ENCODE measurements at places on chromosomes 6 and 20.

DNA sequence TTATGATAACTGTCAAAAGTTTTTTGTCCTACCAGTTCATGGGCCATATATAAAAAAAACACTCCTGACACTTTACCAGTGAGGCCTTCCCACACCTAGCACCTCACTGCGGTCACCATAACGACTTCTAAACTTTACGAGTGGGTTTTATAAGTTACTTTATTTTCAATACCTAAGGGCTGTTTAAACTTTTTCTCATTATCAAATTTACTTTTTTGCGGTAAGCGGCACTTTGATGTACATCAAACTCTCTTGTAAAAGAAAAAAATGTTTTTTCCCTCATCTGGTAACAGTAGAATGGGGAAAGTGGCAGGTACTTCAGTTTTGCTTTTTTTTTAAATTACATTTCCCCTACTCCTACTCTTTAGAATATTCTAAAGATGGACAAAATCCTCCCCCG lies 36.2 kb downstream of the FYN start:
- DNase-seq = no peak

DNA sequence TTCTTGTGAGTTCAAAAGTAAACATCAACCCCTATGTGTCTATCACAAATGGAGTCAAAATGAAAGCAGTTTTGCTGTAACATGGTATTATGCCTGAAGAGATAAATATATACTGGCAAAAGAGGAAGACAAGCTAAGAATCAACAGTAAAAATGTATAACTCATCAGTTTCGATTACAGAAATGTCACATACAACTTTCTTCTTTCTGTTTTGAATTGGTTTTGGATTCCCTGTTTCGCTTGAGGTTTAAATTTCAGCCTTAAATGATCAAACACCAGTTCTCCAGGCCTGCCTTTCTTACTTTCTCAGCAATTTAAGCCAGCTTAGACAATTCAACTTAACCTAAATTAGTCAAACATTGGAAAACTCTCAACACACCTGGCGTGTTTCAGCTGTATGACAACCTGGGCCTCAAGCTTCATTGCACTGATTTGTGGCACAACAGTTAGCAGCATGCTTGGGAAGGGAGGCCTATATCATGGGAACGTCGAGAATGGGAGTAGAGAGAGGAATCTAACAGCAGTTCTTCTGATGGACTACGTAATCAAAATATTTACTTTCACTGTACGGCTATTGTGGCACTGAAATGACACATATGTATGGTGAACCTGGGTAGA lies 51.9 kb upstream of the MARCKS start:
- no peak for DNase-seq

DNA sequence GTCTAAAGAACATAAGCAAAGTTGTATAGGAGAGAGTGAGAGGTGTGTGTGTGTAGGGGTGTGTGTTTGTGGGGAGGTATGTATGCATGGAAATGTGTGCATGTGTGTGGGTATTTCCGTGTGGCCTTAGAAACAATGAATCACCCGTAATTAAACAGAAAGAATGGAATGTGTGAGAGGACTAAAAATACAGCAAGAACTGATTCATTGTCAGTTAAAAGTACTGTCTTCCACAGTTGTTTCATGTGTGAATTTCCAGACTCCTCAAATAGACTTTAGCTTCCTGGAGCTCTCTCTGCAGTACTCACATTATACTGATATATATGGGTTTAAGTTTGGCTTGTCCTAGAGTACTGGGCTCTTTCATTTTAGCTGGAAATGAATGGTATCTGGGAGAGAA lies 145.7 kb downstream of the RIMS1 start:
- no peak for DNase-seq

GRCh38 chr6:107348224-107348623 lies 111.1 kb downstream of the PDSS2 start:
- no peak for DNase-seq

GRCh38 chr6:16420337-16420714 lies 181.9 kb downstream of the GMPR start:
- DNase-seq = no peak

DNA sequence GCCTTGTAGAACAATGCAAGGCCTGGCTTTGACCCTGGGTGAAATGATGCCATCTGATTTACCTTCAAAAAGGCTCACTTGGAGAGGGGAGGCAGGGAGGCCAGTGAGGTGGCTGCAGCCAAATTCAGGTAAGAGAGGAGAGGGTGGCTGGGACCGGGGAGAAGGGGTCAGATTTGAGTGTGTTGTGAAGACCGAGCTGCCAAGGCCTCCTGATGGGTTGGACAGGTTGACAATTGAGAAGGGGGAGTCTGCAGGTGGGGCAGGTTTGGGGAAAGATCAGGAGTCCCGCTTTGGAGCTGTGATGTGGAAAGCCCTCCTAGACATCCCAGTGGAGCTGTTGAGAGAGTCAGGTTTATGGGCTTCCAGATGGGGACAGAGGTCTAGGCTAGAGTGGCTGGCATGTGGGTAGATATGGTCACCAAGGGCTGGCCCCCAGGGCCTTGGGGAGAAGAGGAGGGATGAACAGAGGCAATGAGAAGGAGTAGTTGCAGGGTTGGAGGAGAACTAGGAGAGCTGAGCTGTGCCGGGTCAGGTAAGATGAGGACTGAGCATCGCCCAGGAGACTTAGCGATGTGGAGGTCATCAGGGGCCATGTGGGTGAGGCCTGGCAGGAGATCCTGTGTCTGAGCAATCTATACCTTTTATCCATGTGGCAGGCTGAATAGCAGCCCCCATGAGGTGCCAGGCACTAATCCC lies 70.5 kb upstream of the TOX2 start:
- no peak for DNase-seq

DNA sequence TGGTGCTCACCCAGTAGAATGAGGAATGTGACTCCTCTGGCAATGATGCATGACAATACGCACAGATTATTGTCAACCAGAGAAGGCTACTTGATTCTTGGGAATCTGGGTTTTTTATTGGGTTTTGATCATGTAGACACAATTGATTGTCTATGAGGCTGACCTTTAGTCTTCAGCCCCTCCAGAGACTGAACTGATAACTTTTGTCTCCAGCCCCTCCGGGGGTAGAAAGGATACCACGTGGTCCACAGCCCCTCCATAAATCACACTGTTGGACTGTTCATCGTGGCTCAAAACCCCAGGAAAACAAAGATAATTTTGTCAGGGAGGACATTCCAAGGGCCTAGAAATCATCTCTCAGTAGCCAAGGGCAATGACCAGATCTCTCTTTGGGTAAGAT lies 57.5 kb upstream of the ADGRF5 start:
- no peak for DNase-seq

GRCh38 chr20:1390581-1391403 lies 2.1 kb downstream of the FKBP1A start:
- no peak for DNase-seq

DNA sequence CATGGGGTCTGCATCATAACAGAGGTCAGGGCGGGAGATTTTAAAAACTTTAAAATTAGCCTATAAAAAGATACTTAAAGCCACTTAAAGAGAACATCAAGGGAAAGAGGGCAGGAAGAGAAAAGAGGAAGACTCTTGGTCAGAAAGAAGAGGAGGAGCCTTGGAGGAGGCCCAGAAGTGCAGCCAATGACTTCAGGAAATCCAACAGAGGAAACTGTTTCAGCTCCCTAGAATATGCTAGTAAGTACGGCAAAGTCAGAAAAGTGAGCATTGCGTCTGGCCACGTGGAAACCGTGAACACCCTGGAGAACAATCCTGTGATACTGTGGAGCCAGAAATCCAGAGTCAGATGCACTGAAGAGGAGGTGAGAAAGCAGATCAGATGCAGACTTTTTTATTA lies 22.5 kb upstream of the NHSL1 start:
- no peak for DNase-seq

- DNase-seq = no peak
Observed at GRCh38 chr20:63288581-63289251, 4.3 kb upstream of the COL20A1 start.

DNA sequence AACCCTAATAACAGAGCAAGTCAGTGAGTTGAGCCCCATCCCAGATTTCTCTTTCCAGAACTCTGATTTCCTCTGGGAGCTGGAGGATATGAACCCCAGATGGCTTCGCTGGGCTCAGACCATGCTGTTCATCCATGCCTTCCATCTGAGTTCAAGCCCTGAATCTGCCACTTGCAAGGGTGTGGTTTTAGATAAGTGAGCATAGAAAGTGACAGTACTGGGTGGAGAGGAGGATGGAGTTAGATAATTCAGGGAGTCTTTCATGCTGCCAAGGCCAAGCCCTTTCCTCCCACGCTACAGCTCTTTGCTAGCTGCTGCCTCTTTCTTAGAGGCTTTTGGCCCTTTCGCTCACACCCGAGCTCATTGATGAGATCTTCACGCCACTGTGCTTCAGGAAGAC lies 57.2 kb upstream of the MAFB start:
- no peak for DNase-seq

DNA sequence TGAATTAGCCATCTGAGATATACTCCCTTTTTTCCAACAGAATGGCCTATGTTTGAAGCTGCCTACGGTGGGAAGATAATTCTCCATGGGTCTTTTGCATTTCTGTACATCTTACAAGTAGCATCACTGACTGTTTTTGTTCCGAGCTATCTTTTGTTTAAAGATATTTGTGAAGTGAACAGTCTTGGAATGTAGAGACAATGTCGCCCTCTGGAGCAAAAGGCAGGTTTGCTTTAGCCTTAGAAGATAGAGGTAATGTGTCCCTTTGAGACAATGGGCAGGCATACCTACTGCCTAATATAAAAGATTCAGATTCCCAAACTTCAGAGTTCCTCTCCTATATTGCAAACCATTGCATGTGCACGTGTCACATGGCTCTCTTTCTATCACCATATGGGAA lies 347.8 kb upstream of the CNR1 start:
- no peak for DNase-seq

- DNase-seq = no peak
Observed at GRCh38 chr6:27279513-27280063, 32.1 kb downstream of the PRSS16 start.

DNA sequence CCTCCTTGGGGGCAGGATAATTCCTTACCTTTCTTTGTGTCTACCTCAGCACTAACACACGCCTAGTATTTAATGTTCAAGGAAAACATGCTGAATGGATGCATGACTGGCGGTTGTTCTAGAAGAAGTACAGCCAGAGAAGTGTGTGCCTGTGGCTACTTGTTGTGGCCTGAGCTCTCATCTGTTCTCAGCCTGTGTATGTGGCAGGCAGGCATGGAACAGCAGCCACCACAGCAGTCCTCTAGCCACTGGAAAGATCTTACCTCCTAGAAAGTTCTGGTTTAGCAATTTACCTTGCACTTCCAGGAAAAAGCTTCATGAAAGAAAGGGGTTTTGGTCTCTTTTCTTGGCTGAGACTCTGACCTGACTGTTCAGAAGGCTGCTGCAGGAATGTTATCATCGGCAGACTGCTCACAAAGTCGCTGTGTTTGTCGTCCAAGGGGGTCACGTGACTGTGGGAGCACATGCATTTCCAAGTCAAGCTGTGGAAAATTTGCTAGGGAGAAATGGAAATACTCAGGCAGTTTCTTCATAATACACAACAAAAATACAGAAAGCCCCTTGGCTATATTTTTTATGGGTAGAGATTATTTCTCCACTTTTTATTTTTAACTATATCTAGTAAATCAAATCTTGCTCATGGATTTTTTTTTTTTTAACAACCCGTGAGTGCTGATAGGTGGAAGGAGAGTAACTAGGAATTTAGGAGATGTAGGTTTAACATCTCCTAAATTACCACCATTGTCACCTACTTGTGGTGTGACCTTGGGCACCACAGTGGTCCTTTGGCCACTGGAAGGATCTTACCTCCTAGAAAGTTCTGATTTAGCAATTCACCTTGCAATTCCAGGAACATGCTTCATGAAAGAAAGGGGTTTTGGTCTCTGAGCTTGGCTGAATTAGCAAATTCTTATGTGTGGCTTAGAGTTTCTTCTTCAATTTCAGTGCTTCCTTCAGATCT lies 110.8 kb upstream of the GPR6 start:
- DNase-seq = no peak

- peak; percentile 4 for DNase-seq
Observed at GRCh38 chr20:58407966-58408557, 19.0 kb downstream of the VAPB start.

DNA sequence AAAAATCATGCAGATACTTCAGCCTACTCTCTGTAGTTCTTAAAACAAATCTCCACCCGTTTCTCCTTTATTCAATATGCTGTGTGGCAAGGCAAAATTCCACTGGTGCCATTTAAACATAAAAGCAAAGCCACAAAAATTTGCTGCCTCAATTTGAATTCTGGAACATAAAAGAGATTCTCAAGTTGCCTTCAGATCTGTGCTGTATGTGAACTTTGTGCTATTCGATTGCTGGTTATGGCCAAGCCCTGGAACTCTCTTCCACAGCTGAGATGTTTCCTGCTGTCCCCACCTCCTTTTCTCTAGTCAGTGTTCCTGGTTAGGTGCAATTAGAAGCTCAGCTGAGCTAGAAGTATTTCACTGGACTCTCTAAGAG lies 395.3 kb upstream of the BTBD3 start:
- DNase-seq = no peak

- no peak for DNase-seq
Observed at GRCh38 chr20:13868331-13868730, 83.5 kb downstream of the NDUFAF5 start.

DNA sequence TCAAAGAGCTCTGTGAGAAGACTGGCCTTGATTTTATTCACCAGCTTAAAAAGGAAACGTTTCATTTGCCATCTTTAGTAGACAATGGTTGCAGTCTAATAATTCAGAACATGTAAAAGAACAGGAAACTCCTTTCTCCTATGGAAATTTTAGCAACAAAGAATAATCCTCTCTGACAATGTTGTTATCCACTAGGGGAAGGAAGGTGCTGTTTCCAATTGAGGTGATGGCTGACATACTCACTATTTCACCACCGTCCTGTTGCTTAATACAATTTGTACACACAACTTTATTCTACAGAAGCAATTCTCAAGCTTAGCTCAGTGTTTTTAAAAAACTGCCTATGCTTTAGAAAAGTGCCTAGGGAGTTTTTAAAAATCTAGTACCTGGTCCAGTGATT lies 192.7 kb downstream of the ARHGAP18 start:
- DNase-seq = no peak

DNA sequence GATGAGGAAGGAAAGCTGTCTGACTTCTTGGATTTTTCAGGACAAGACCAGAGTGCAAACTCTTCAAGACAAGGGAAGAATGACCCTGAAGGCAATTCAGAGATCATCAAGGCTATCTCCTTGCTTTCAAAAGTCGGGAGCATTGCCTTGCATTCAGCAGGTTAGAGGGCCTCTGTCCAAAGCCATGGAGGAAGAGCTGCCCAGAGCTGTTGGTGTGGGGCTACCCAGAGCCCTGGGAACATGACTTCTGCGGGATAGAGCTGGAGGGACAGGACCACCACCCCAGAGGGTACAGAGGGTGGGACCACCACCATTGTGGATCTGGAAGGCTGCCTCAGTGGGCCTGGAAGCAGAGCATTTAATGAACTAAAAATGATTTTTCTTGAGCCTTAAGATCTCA lies 5.2 kb upstream of the SRXN1 start:
- DNase-seq = no peak

GRCh38 chr6:163416557-163417253 lies 2.2 kb downstream of the QKI start:
- DNase-seq = no peak

- DNase-seq = no peak
Observed at GRCh38 chr6:30378290-30378937, 33.5 kb downstream of the RPP21 start.

Data from stimulated activated CD4-positive, alpha-beta T cell treated with anti-CD3 and anti-CD28 coated beads, Interleukin-1b, Interleukin-23, amount 100 ng/mL, for 24 hours (primary cell).